ENCODE measurements at places on chromosomes 4 and X. TPM values are rescaled to one million over a fixed set of nuclear protein-coding genes. Genes with fewer than 3 reads are reported as not detected.

Gene EVC2
- total RNA-seq: 5.2 TPM

Gene PSAPL1
- total RNA-seq: not detected

Gene TCEAL7
- total RNA-seq: 112 TPM

Gene ARHGAP36
- total RNA-seq: 292 TPM

Gene ARMCX1
- total RNA-seq: 91.3 TPM

Gene PLP1
- total RNA-seq: 41.8 TPM

Gene SPANXB1
- total RNA-seq: not detected

Gene NAP1L2
- 0.52 TPM for total RNA-seq

Gene TLR6
- total RNA-seq: 1.0 TPM

Gene ARSJ
- total RNA-seq: 5.2 TPM

Gene SPANXN4
- not detected for total RNA-seq

Gene ATP11C
- 17.7 TPM for total RNA-seq

Gene FAM184B
- total RNA-seq: 4.2 TPM

Gene PPP2R2C
- total RNA-seq: not detected

Gene TXK
- 0.52 TPM for total RNA-seq

Gene ETDA
- not detected for total RNA-seq

Gene CPZ
- 11.5 TPM for total RNA-seq

Gene UGT2B10
- 0.52 TPM for total RNA-seq

Gene IGFBP7
- 66.8 TPM for total RNA-seq

Gene HS3ST1
- total RNA-seq: under 0.01 TPM

Gene MYOZ2
- total RNA-seq: 94.5 TPM

Gene VEGFD
- total RNA-seq: under 0.01 TPM

Gene ASB9
- total RNA-seq: 3.7 TPM

Gene CD40LG
- not detected for total RNA-seq

Gene SLC6A14
- not detected for total RNA-seq

Gene PFKFB1
- not detected for total RNA-seq

Gene CXorf38
- total RNA-seq: 6.3 TPM

Gene WNK3
- 3.7 TPM for total RNA-seq

Gene CABS1
- total RNA-seq: not detected

Gene GTPBP6
- 30.8 TPM for total RNA-seq

Gene PNMA3
- total RNA-seq: 0.52 TPM

Gene KCNE5
- 20.4 TPM for total RNA-seq

Gene PDS5A
- 56.4 TPM for total RNA-seq

Gene C4orf51
- total RNA-seq: not detected

Gene APOOL
- 6.8 TPM for total RNA-seq

Gene SLC49A3
- total RNA-seq: 4.2 TPM

Gene CDK16
- total RNA-seq: 38.6 TPM

Gene IL9R
- total RNA-seq: not detected

Gene PCDH10
- 0.52 TPM for total RNA-seq

Data from skeletal muscle tissue (tissue), 5 donors.